CD4-positive, alpha-beta memory T cell (primary cell): ENCODE measurements at places on chromosomes 11 and 22.

DNA sequence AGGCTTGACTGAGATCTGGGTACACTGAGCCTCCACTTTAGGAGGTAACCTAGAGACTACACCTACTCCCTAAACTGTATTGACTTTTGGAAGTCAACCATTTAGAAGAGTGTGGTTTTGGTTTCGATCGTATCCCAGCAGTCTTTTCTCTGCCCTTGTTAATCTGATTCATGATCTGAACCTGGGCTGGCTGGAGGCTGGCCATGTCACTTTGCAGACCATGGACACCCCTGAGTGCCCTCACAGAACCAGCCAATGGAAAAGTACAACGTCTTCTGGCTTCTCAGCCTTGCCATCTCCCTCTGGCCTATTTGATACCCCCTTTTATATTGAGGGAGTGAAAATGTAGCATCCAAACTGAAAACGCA is 10.8 kb downstream of the EHF start:
- DNase-seq: no peak

GRCh38 chr11:59556115-59556916 is 45.0 kb downstream of the OR4D9 start:
- DNase-seq: peak; percentile 48

DNA sequence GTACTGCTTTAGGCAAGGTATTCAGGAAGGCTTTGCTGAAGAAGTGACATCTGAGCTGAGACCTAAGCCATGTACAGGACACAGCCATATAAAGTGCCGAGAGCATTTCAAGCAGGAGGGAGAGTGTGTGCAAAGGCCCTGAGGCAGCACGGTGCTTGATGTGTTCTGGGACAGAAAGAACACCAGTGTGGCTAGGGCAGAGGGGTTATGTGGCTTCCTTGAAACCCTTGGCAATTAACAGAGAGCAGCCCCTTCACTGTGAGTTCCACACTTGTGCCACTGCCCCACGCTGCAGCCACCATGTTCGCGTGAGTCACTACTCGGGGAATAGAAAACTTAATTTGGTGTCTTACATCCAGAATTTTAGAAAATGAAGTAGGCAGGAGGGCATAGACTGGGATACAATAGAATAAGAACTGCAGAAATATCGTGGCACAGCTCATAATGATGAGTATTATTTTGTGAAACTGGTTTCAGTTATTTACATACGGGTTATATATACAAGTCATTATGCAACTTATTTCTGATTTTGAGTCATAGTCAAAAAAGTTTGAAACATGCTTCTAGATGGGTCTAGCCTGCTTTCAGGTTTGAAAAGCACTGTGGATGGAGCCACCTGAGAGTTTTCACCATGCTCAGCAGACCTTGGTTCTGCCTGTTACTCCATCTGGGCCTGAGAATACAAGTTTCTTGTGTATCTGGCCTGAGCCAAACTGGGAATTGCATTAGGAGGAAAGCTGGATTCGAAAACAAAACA is 11.8 kb downstream of the IL10RA start:
- DNase-seq: no peak

GRCh38 chr22:44032126-44032730 is 8.1 kb downstream of the PARVB start:
- DNase-seq: no peak

DNA sequence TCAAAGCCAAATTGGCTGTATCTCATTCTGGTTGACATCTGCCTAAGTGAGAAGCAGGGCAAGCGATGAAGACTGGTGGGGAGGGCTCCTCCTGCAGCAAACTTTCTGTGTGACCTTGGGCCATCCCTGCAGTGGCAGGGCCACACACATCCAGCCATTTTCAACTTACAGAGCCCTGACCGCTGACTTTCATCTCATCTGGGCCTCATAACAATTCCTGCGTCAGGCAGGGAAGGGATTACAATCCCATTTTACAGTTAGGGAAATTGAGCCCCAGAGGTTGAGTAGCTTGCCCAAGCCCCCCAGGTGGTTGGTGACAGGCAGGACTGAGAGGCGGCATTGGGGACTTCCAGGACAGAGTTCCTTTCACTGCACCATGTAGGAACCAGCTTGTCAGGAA is 21.9 kb downstream of the TPBGL start:
- no peak for DNase-seq

DNA sequence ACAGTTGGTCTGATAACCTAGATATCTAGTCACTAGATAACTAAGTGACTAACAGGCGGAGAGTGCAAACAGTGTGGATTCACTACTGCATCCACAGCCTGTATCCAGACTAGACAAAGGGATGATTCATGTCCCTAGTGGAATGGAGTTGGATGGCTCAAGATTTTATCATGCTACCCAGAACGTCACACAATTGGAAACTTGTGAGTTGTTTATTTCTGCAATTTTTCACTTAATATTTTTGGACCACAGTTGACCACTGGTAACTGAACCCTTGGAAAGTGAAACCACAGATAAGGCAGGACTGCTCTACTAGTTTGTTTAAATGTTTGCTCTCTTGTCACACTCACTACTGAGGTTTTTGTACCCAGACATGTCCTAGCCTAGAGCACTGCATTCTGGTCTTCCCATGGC is 76.0 kb downstream of the UBASH3B start:
- DNase-seq: no peak

GRCh38 chr11:59778122-59778521 is 22.9 kb downstream of the STX3 start:
- no peak for DNase-seq

DNA sequence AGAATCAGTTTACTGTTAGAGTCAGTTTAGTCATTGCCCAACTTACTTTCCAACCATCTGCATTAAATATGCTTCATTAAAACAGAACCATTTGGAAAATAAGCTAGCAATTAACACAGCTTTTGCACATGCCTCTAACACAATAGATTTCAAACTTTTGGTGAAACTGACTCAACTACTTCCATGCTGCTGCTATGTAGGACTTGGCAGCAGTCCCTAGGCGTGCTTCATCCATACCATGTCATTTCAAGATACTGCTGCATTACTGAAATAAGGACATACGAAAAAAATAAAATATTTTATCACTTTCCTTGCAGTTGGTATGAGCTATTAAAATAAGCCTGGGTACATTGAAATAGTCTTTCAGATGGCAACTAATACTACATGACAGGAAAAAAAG is 65.5 kb upstream of the SOX6 start:
- DNase-seq: no peak

- DNase-seq: no peak
These were observed 9.1 kb upstream of the SERHL2 start for GRCh38 chr22:42544686-42545085.

DNA sequence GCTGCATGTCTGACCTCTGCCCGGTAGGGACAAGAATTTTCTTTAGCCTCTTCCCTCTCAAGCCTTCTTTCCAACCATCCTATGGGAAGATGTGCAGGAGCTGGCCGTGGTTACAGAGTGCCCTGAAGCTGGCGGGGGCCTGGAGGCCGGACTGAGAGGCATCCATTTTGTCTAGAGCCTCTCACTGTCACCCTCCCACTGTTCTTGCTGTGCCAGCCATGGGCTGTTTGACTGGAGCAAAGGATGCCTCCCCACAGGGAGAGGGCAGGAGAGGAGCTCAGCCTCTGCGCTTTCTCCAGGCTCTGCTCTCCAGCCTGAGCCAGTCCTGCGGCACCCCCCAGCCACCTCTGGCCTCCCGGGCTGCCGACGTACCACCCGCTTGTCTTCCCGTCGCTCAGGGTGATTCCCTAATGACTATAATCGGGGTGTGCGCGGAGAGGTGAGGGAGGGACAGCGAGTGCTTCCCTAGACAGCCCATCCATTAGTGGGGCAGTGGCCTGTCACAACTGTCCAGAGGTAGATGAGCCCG is 123.8 kb downstream of the NECTIN1 start:
- DNase-seq: no peak

GRCh38 chr22:43434928-43435311 is 23.1 kb downstream of the MPPED1 start:
- no peak for DNase-seq

GRCh38 chr22:25564979-25565677 is 653 bp downstream of the GRK3 start:
- no peak for DNase-seq

DNA sequence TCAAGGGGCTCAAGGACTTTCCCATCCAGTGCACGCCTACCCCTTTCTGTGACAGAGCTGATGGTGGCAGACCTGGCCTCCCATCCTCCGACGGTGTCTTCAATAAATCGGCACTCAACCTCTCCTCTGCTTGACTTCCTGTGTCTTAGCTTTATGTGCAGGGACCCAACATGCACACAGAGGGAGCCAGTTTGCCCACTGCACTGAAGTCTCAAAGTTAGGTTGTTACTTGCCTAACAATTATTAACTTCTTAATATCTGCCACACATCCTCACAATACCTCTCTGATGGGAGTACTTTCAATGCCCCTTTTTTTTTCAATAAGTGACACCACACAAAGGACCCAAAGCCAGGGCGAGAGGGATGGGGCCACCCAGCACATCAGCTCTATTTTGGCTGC is 3.6 kb downstream of the IZUMO1R start:
- DNase-seq: no peak

DNA sequence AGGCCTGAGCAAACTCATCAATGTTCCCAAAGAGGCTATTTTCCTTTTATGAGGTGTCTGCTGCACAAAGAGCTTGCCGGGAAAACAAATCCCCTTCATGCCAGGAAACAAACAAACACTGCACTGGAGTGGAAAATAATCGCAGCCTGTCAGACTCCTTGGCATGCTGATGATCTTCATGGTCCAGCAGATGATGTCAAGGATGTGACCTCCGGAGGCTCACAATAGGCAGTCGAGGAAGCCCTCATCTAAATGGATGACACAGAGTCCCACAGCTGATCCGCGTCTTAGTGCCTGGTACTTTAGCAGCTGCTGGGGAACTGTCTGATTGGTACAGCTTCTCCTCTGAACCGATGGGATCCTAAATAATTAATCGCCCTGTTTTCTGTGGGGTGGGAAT is 187.6 kb downstream of the TENM4 start:
- DNase-seq: no peak

DNA sequence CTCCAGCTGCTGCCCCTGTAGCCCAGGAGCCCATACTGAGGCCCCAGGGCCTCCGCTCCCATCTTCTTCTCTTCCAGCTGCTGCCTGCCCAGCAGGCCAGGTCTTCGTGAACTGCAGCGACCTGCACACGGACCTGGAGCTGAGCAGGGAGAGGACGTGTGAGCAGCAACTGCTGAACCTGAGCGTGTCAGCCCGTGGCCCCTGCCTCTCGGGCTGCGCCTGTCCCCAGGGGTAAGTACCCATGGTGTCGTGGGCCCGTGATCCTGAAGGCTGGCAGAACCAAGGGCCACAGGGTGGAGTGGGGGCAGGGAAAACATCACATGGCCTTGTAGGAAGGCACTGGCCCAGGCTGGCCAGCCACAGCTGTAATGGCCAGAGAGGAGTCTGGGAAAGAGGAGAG is 31.2 kb downstream of the OTOG start:
- no peak for DNase-seq
